IPS DF 6.9 (cell line): ENCODE measurements at places on chromosomes 5 and 9.

DNA sequence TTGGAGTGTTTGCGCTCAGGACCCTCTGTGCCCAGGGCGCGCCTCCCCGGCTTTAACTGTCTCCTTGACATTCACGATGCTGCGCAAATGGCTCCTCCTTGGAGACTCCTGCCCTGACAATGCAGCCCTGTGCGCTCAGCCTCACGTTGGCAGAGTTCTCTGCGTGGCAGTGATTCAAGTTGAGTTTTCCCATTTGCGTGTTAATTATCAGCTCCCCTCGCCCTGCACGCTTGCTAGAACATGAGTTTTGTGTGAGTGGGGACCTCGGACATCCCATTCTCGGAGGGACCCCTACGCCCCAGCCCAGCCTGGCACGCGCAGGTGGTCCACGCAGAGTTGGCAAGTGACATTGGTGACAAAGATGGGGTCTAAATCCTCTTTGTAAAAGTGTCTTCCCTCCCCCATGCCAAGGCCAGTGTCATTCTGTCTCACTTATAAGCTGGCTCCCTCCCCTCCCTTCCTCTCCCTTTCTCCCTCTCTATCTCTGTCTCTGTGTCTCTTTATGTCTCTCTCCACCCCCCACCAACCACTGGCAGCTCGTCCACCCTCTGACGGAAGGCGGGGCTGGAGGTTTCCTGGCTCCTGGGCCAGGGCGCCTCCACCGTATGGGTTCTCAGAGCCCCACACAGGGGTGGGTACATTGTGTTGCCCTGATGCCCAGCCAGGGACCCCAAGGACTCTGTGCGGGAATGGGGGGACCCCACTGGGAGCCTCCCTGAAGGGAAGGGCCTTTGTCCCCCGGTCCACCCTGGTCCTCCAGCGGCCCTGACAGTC, 169.3 kb downstream of the OLFM1 start:
- no peak overlapping the region for H3K4me3 ChIP-seq
- no peak for DNase-seq
- peaks cover 8% of the 10 kb centered on the region for H3K4me1 ChIP-seq
- H3K27ac ChIP-seq = no peak overlapping the region

GRCh38 chr9:134301387-134302129, 24.7 kb upstream of the RXRA start:
- no peak overlapping the region for H3K4me3 ChIP-seq
- H3K36me3 ChIP-seq = no peaks in the 10 kb centered on the region
- H3K27me3 ChIP-seq = no peaks in the 10 kb centered on the region

GRCh38 chr5:174514325-174514724, 210.1 kb upstream of the MSX2 start:
- no peak overlapping the region for H3K4me3 ChIP-seq
- H3K27ac ChIP-seq = no peak overlapping the region
- no peak for DNase-seq
- no peaks in the 10 kb centered on the region for H3K36me3 ChIP-seq

DNA sequence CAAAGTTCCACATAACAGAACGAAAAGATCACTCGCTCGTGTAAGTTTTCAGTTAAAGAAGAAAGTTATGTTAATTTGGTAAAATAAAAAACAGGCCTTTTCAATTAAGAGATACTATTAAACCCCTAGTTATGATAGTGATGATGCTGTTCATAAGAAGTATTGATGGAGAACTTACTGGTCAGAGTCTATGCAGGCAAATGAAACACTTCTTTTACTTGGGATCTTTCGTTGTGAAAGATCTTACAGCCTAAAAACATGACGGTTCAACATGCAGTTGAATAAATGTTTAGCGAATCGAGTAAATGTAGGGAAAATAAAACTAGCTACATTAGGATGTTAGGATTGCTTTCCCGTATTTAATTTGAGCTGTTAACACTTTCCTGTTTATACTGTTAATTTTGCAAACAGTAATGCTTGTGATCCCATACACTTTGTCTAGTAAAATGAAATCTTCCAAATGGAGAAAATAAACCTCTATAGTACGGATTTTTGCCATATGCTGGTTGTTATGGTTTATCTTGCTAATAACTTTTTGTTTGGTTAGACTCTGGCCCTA, 2.0 kb downstream of the RHOBTB3 start:
- H3K36me3 ChIP-seq = no peaks in the 10 kb centered on the region
- 0 out of 2 replicates have a peak, but pooled peaks cover 1% of the 10 kb centered on the region for H3K4me1 ChIP-seq
- no peak overlapping the region for H3K27ac ChIP-seq
- H3K4me3 ChIP-seq = no peak overlapping the region
- DNase-seq = no peak

GRCh38 chr5:139413153-139413552, 9.3 kb upstream of the SPATA24 start:
- DNase-seq = no peak
- no peak overlapping the region for H3K4me3 ChIP-seq
- no peaks in the 10 kb centered on the region for H3K4me1 ChIP-seq
- H3K36me3 ChIP-seq = no peaks in the 10 kb centered on the region
- H3K27ac ChIP-seq = no peak overlapping the region
- no peaks in the 10 kb centered on the region for H3K27me3 ChIP-seq

GRCh38 chr9:6431038-6431437, 18.0 kb downstream of the UHRF2 start:
- no peaks in the 10 kb centered on the region for H3K36me3 ChIP-seq
- no peak for DNase-seq
- no peaks in the 10 kb centered on the region for H3K4me1 ChIP-seq
- H3K27ac ChIP-seq = no peak overlapping the region
- no peak overlapping the region for H3K4me3 ChIP-seq

DNA sequence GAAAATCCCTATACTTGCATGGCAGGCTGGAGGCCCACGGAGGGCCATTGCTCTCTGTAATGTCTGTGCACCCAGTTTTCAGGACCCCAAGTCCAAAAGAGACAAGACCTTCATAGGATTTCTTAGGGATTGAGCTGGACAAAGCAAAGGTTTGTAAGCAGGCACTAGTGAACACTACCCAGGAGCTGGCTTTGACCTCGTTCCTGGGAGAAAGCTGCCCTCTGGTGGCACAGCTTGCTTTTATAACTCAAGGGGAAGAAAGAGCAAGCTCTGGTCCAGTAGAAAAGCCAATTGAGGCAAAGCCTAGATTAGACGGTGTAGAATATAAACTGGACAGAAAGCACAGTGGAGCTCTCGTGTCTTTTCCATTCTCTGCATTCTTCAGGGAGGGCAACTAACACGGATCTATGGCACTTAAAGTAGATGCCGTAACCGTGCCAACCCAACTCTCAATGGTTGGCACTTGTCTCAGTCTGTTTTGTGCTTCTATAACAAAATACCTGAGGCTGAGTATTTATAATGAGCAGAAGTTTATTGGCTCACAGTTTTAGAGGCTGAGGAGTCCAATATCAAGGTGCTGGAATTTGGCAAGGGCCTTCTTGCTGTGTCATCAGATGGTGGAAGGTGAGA, 7.9 kb downstream of the GABRP start:
- no peak overlapping the region for H3K4me3 ChIP-seq
- DNase-seq = peak; percentile 70
- H3K36me3 ChIP-seq = no peaks in the 10 kb centered on the region
- H3K27me3 ChIP-seq = no peaks in the 10 kb centered on the region
- H3K27ac ChIP-seq = no peak overlapping the region

- no peak overlapping the region for H3K4me3 ChIP-seq
- H3K36me3 ChIP-seq = no peaks in the 10 kb centered on the region
- no peaks in the 10 kb centered on the region for H3K4me1 ChIP-seq
- no peaks in the 10 kb centered on the region for H3K27me3 ChIP-seq
These were observed 11.9 kb upstream of the PDLIM4 start for GRCh38 chr5:132245593-132245992.
